Activated CD8-positive, alpha-beta memory T cell treated with anti-CD3 and anti-CD28 coated beads for 1 hour (primary cell): ENCODE measurements at places on chromosomes 5 and 9.

- no peak for DNase-seq
Measured at GRCh38 chr5:130104895-130105688, 200.8 kb downstream of the CHSY3 start.

- DNase-seq: no peak
Measured at GRCh38 chr5:116032094-116032517, at the start of gene ARL14EPL. ARL14EPL (plus strand) TSS chr5:116032472; CDS start chr5:116051466, 18,994 bp downstream.

- DNase-seq: peak; percentile 76
Measured at GRCh38 chr5:157271740-157272271, 5.9 kb downstream of the CYFIP2 start.

- DNase-seq: no peak
Measured at GRCh38 chr9:75487856-75488718, 399.8 kb downstream of the OSTF1 start.

GRCh38 chr9:6631207-6631512 lies 14.4 kb downstream of the GLDC start:
- no peak for DNase-seq

DNA sequence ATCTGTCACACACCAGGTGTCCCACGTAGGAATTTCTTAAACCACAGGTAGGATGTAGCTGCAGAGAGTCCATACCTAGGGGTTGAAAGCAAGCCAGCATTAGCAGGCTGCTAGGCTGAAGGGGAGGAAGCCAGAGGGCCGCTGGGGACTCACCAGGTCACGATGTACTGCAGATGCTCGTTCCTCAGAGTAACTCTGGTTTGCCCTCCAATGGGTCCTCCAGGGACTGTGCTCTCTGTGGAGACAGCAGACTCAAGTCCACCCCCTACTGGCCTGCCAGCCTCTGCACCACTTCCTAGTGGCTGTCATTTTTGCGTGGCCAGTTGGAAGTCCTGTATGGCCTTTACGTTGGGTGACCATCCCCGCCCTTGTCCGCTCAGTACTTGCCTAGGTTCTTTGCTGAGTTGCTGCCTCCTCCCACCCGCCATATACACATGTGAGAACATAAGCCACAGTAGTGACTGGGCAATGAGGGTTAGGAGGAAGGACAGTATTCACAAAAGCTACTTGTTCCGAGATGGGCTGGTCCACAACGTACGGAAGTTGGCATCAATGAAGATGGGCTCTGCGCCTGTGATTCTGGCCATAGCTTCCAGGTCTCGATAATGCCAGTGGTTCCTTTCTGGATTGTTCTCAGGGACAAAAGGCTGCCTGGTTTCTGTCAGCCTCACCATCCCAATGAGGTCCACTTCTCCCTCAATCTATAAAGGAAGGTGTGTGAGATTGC lies 4.1 kb downstream of the RPL7A start:
- DNase-seq: no peak

GRCh38 chr5:88116396-88116795 lies 152.2 kb downstream of the TMEM161B start:
- DNase-seq: no peak

- DNase-seq: no peak
Measured at GRCh38 chr5:56175488-56175887, 57.6 kb downstream of the ANKRD55 start.

GRCh38 chr5:146852089-146852488 lies 26.5 kb downstream of the PPP2R2B start:
- no peak for DNase-seq

GRCh38 chr9:110351009-110351467 lies 13.4 kb upstream of the TXNDC8 start:
- DNase-seq: no peak

DNA sequence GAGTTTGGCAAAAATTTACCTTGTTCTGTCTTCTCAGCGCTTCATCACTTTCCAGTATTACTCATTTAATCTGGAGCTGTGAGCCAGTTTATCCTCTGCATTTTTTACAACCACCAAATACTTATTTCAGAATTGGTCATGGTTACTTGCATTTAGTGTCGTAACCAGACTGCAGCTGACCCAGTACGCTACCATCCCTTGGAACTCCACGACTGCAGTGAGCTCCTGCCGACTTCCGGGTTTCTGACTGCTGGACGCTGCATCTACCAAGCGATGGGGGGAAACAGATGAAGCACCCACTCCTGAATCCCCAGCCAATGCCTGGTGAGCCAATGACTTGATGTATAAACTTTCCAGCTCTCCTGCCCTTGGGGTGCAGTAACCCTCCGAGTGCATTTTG lies 174.4 kb upstream of the PRLR start:
- no peak for DNase-seq

DNA sequence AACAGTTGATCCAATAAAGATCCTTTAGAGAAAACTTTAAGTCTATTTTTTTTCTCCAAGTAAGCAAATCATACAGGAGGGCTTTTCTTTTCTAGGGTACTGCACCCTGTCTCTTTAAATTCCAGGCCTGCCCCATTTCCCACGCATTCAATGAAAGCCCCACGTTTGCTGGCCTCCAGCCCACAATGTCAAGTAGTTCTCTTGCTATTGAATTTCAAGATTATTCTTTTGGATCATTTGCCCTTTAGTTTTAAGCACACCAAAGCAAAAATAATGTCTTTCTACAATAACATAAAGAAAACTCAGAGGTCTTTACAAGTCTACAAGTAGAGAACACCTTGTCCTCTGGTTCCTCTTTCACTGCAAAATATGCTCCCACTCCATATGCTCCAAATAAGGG lies 15.6 kb downstream of the MLLT3 start:
- DNase-seq: no peak

- DNase-seq: no peak
Measured at GRCh38 chr5:142610176-142611001, 75.5 kb downstream of the FGF1 start.

GRCh38 chr5:16489322-16489791 lies 23.8 kb upstream of the ZNF622 start:
- no peak for DNase-seq

- no peak for DNase-seq
Measured at GRCh38 chr9:135408476-135409254, 70.9 kb upstream of the PPP1R26 start.
